Endothelial cell (in vitro differentiated cells): ENCODE measurements at places on chromosomes 1 and 21.

DNA sequence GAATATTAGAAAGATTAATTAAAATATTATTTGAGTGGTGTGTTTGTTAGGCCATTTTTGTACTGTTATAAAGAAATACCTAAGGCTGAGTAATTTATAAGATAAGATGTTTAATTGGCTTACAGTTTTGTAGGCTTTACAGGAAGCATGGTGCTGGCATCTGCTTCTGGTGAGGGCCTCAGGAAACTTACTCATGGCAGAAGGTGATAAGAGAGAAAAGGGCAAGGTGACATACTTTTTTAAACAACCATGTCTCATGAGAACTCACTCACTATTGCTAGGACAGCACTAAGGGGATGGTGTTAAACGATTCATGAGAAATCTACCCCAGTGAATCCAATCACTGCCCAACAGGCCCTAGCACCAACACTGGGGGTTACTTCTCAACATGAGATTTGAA lies 56.7 kb upstream of the RGS21 start:
- no peak for DNase-seq

DNA sequence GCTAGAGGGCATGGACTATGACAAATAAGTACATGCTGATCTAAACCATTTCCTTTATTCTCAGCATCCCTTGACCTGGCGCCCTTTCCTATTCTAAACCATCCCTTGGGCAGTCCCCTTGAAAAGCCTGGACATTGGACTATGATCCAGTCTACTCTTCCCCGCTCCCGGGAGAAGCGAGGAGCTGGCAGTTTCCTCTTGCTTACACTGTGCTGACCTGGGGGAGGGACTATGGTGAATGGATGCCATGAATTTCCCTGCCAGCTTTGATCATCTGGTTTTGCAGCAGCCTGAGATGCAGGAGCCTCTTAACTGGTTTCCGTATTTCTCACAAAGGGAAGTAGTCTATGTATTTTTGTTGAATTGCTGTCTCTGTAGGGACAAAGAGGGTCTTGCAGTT lies 121.7 kb downstream of the KIF26B start:
- DNase-seq, result no peak

DNA sequence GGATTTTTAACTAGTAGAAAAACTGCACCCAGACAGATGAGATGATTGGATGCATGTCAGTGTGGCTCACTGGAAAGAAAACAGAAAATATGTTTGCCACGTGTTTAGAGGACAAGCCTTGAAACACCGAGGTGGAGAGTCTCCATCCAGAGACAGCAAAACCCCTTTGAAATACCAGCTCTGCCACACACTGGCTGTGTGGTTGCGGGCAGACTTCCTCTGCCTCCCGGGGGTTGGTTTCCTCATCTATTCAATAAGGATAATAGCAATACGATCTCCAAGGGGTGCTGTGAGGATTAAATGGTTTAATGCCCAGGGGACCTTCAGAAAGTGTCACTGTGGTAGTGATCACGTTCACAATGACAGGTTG lies 67.2 kb upstream of the PARP1 start:
- DNase-seq, result no peak

DNA sequence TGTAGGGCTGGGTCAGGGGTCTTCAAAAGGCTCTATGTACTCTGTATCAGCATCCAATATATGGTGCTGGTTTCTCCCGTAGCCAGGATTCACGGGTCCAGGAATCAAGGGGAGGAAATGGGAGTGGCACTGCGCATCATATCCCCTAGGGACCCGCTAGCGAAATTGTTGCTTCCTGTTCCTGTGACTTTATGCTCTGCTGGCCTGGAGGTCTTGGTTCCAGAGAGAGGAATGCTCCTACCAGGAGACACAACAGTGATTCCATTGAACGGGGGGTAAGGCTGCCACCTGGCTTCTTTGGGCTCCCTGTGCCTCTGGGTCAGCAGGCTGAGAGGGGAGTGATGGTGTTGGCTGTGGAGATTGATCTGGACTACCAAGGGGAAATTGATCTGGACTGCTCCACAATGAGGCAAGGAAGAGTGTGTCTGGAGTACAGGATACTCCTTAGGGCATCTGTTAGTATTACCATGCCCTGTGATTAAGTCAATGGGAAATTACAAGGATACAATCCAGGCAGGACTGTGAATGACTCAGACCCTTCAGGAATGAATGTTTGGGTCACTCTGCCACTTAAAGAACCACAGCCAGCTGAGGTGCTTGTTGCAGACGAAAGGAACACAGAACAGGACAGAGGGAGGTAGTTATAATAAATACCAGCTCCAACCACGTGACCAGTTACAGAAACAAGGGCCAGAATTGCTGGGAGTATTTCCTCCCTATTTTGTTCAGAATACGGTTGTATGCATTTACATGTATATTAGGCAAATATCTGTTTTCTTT lies 10.2 kb downstream of the SPSB1 start:
- no peak for DNase-seq

DNA sequence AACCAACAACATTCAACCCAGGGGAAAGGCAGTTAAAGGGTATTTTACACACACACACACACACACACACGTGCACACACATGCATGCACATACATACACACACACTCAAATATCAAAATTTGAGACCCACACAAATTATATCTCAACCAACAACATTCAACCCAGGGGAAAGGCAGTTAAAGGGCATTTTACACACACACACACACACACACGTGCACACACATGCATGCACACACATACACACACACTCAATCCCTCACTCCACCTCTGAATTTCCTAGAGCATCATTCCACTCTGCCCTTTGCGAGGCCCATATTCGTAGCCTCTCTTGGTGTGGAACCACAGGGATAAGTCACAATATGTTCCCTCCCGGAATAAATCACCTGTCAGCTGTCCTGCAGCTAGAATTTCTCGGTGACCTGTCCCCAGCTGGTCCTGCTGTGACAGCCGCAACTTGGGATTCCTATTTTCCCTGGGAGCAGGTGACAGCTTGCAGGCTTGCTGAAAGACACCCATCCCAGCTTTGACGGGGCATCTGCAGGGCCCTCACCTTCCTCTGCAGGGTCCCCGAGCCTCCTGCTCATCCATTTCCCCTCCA lies 122.7 kb downstream of the PSMG1 start:
- DNase-seq, result no peak

DNA sequence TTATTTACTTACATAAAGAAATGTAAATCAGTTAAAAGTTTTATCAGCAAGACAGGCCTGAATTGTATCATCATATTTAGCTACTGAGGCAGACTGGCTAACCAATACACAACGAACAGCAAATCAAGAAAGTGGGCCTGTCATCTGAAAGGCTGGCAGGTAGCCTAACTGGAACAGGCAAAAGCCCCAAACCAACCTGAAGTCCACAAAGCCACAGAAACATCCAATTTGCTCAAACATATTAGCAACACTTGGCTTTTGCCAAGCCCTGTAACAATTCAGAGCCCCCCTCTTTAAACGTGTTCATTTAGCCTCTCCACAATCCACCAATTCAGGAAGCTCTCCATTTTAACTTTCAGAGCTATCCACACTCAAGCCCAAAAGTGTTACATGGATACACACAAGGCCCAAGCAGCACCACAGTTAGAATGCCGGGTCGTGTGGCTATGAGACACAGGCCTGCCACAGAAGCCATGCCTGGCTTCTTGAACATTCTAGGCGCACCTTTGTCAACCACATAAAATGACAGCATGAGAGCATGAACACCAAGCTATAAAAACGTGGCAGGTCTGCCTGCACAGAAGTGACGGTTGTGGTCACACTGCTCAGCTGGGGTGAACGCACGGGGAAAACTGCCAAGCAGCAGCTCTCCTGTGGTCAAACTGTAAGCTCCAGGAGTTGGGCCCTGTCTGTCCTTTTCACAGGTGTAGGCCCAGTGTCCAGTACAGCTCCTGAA lies 49.3 kb downstream of the CD34 start:
- no peak for DNase-seq

DNA sequence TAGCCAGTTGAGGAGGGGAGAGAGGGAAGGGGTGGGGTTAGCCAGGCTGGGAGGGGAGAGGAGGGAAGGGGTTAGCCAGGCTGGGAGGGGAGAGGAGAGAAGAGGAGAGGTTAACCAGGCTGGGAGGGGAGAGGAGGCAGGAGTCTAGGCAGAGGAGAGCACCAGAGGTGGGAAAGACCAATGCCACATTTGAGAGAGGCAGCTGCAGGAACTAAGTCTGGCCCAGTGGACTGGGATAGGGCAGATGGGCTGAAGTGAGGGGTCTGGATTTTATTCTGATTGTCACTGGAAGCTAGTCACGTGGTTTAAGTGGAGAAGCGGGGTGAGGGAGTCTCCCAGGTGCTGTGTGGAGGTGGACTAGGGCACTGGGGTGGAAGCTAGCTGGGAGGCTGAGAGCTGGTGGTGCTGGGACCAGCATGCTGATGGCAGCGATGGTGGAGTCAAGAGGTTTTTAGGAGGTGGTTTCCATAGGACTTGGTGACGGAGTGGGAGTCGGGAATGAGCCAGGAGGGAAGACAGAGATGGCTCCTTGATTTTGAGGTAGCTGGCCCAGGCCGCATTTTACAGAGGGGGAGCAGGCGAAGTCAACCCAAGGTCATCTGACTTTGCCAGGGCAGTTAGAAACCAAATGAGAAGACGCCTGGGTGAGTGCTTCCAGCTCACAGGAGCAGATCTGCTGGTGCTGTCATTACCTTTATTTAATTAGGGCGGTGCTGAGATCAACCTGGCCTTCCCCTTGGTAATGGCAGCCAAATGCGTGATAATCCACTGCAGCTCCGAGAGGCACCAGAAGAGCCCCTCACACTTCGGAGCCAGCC lies 42.8 kb downstream of the DISP3 start:
- DNase-seq, result no peak

- no peak for DNase-seq
These were observed 323.1 kb upstream of the FAM78B start for GRCh38 chr1:166489670-166490436.

DNA sequence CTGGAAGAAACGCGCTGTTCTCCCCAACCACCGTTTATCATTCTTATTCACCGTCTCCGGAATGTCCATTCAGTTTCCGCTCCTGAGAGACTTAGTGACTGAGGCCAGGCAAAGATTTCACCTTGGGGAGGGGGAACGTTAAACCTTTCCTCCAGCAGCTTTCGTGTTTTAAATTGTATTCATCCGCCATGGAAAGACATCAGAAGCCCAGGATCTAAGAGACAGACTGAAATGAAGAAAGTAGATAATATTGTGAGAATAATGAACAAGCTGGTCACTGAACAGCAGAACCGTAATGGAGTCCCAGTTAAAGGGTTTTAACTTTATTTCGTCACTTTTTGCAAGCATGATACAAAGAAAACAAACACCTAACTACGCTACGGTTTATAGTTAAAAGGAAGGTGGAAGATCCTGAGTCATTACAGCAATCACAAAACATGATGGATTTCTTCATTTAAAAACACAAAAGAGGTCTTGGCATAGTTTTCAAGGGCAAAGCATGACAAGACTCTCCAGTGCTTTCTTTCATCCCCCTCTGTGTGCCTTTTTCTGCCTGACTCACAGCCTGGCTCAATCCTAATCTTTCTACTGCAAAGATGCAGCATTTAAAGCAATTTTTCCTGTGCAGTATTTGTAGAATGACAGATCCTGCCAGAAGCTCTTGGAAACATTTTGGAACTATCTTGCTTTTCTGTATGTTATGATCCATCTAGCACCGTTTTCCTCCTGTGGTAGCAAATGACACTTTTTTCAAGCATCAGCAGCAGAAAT lies 722 bp upstream of the SLC19A2 start:
- no peak for DNase-seq

GRCh38 chr1:6126028-6126427 lies 54.1 kb downstream of the CHD5 start:
- DNase-seq, result no peak

GRCh38 chr1:4380564-4381168 lies 273.7 kb upstream of the AJAP1 start:
- DNase-seq, result no peak

DNA sequence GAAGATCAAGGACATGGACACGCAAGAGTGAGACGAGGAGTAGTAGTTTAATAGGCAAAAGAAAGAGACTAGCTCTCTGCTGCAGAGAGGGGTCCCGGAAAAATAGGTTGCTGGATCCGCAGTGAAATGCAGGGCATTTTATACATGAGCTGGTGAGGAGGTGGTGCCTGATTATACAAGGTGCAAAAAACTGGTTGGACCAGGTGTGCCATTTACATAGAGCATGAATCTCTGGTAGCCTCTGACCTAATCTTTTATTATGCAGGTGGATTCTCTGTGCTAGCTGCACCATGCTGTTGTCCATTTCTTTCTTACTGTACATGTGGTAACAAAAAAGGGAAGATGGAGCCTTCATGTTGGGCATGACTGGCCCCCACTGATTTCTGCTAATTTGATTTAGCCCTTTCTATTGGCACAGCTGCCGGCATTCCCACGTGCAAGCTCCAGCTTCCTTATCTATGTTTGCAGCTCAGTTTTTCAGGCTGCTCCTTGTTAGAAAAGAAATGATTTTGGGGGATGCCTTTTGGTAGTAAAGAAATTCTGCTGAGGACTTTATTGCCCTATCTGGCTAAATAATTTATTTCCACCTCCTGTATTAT lies 548.1 kb downstream of the BRINP3 start:
- no peak for DNase-seq

DNA sequence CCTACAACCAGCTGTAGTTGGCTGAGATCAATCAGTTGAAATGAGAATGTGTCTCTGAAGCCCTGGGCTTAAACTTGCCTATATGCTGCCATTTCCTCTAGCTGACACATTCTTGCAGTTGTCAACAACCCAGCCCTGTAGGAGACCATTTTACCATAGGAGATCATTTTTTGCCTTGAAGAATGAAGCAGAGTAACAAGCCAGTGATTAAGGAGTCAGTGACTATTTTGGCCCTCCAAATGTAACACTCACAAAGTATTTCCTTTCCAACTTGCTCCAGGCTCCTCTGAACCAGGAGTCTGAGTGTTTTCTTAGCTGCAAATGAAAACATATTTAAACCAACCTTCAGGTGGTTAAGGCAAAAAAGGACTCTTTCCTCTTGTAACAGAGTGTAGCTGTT lies 183.5 kb downstream of the ZZZ3 start:
- no peak for DNase-seq

DNA sequence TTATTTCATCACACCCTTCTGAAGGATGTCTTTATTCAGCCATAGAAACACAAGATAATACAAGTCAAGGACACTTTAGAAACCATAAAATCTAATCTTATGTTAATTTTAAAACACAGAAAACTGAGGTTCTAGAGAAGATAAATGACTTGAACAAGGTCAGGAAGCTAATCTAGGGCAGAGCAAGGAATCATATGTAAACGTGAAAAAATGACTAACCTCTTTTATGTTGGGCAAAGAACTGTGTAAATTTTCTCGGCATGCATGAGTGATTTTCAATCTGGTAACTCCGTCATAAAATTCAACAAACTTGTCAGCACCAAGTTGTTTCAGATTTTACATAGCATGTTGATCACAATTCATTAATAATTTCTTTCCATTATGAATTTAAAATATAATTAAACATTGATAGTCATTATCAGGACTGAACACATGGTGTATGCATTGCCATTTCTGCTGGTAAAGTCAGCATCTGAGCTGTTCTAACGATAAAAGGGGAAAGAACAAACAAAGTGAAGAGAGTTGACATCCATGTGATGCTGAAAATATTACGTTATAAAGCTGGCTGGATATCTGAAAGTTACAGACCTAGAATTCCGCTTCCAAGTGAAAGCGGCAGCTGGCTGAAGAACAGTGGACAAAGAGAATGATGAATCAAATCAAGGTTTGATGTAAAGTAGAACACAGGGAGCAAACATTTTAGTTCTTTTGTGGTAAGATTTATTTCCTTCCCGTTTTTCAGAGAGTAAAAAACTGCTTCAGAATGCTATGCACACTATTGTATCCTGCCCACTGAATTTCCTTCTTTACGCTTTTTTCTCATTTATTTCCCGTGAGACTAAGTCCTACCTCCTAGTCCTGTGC lies 1037.4 kb upstream of the TMPRSS15 start:
- DNase-seq, result no peak

- no peak for DNase-seq
These were observed 13.6 kb upstream of the C1orf185 start for GRCh38 chr1:51088474-51088873.

GRCh38 chr1:18513995-18514394 lies 33.3 kb downstream of the KLHDC7A start:
- DNase-seq, result no peak
